Placental pericyte (primary cell): ENCODE measurements at places on chromosomes 2 and 18. TPM values are rescaled to one million over a fixed set of nuclear protein-coding genes. Genes with fewer than 3 reads are reported as not detected.

Gene NXPH2
- total RNA-seq, result not detected in 2 replicates

Gene ALPP
- total RNA-seq, result under 0.01 TPM in 1 of 2 replicates, not detected in the other

Gene E2F6
- total RNA-seq, result 14.3 and 15.3 TPM in 2 replicates

Gene SLC4A3
- total RNA-seq, result 2.6 and 4.4 TPM in 2 replicates

Gene CLEC4F
- not detected in 2 replicates for total RNA-seq

Gene PPIG
- total RNA-seq, result 15.3 and 23.3 TPM in 2 replicates

Gene CRIM1
- 365 and 507 TPM in 2 replicates for total RNA-seq

Gene RAPGEF4
- total RNA-seq, result 0.14 and 0.44 TPM in 2 replicates

Gene CGREF1
- total RNA-seq, result 0.88 TPM in 1 of 2 replicates, not detected in the other

Gene OST4
- 124 and 174 TPM in 2 replicates for total RNA-seq

Gene UGT1A9
- total RNA-seq, result not detected in 2 replicates

Gene IL1RL2
- total RNA-seq, result 0.22 and 0.43 TPM in 2 replicates

Gene UPP2
- total RNA-seq, result not detected in 2 replicates

Gene SKA1
- 2.0 and 36.8 TPM in 2 replicates for total RNA-seq

Gene RTN4
- 313 and 609 TPM in 2 replicates for total RNA-seq

Gene DSG4
- not detected in 2 replicates for total RNA-seq

Gene ABCG5
- not detected in 2 replicates for total RNA-seq

Gene NABP1
- 39.2 and 112 TPM in 2 replicates for total RNA-seq

Gene RESP18
- total RNA-seq, result not detected in 2 replicates
